ENCODE measurements at places on chromosomes 2 and 18.

- DNase-seq: no peak
Observed at GRCh38 chr2:204535356-204535755, 9.9 kb upstream of the PARD3B start.

DNA sequence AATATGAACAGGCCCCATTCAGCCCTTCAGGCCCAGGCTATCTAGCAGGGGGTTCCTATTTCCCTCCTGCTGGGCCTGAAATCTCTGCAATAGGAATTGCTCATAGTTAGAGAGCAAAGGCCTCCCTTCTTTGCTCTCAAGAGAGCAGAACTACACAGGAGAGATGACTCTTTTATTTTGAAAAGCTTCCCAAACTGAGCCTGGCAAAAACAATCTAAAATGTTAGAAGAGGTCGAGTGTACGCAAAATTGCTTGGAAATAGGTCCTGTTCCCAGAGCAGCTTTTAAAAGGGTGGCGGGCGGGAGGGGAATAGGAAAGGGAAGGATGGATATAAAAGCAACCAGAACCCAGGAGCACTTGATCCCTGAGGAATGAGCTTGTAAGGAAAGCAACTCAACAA, 68.4 kb upstream of the APCDD1 start:
- DNase-seq: no peak

- DNase-seq: no peak
Observed at GRCh38 chr2:71700658-71701397, 247.5 kb downstream of the DYSF start.

DNA sequence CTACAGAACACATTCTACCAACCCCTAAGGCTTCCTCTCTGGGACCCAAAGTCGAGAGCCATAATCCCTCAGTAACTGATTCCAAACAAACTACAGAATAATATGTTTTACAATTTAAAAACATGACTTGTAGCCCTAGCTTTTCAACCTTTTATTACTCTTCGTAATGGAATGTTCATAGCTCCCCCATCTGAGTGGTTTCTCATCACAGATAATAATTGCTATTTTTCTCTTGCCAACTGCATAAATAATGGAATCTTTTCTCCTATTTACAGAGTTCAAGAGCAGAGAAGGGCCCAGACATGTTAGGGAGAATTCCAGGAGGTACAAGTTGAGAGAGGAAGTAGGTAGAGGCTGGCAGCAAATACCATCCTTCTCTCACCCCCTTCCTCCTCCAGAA, 59.9 kb upstream of the CERS6 start:
- no peak for DNase-seq

- DNase-seq: no peak
Observed at GRCh38 chr2:143953451-143954030, 566.4 kb downstream of the ZEB2 start.

- DNase-seq: no peak
Observed at GRCh38 chr2:68722712-68723111, 11.9 kb upstream of the ARHGAP25 start.
